ENCODE measurements at places on chromosomes 4 and X.

DNA sequence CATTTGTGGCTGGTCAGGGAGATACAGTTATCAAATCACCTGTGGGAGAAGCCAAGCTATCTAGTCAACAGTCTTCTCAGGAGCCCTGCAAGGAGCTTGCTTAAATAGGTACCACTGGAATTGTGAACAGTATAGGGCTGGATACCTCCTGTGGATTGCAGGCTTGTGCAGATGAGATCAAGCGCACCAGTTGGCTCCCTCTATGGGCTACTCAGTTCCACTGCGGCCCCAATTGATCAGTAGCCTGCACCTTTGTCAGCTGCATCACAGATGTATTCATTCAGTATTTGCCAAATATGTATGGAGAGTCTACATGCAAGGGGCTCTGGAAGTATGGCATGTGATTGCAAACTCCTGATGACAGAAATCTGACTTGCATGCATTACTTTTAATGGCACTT is 28.6 kb downstream of the TEX13A start:
- DNase-seq, result peak; percentile 11

DNA sequence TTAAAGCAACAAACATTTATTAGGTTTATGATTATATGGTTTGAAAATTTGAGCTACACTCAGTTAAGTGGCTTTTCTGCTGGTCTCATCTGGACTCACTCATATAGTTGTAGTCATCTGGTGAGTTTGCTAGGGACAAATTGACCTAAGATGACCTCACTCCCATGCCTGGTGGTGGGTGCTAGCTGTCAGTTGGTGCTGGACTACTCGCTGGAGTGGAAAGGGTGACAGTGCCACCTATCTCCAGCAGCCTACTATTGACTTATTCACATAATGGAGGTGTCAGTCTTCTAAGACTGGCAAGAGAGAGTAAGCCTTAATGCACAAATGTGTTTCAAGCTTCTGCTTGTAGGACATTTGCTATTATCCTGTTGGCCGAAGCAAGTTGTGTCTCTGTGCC is 88.2 kb downstream of the TASL start:
- peak; percentile 14 for DNase-seq

GRCh38 chr4:174157106-174157607 is 126.3 kb downstream of the FBXO8 start:
- no peak for DNase-seq

GRCh38 chr4:97656044-97656720 is 487.1 kb downstream of the STPG2 start:
- DNase-seq, result no peak

DNA sequence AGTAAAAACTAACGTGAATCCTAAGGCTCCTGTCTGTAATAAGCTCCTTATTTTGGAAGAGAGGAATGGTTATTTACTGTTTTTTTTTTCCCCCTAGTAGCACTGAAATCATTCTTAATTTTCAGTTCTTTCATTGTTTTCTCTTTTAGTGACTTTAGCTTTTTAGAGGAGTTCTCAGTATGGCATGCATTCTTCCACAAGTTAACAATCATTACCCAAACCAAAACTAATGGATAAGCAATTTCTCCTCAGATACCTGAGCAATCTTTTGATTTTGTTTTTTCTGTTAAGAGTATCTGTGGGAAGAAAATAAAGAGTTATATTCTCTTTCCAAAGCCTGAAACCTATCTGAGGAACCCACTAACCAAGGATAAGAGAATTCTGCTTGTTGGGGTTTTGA is 16.7 kb upstream of the PPA2 start:
- DNase-seq, result no peak

GRCh38 chr4:182854466-182854865 is 62.7 kb downstream of the DCTD start:
- DNase-seq, result no peak

- DNase-seq, result no peak
Observed at GRCh38 chr4:1015179-1015578, 3.8 kb downstream of the FGFRL1 start.

- no peak for DNase-seq
Observed at GRCh38 chr4:155338196-155338595, 38.6 kb downstream of the MAP9 start.

GRCh38 chrX:110851780-110852179 is 56.2 kb upstream of the CHRDL1 start:
- DNase-seq, result no peak

GRCh38 chr4:87717276-87718031 is 67.4 kb downstream of the DMP1 start:
- DNase-seq, result no peak

DNA sequence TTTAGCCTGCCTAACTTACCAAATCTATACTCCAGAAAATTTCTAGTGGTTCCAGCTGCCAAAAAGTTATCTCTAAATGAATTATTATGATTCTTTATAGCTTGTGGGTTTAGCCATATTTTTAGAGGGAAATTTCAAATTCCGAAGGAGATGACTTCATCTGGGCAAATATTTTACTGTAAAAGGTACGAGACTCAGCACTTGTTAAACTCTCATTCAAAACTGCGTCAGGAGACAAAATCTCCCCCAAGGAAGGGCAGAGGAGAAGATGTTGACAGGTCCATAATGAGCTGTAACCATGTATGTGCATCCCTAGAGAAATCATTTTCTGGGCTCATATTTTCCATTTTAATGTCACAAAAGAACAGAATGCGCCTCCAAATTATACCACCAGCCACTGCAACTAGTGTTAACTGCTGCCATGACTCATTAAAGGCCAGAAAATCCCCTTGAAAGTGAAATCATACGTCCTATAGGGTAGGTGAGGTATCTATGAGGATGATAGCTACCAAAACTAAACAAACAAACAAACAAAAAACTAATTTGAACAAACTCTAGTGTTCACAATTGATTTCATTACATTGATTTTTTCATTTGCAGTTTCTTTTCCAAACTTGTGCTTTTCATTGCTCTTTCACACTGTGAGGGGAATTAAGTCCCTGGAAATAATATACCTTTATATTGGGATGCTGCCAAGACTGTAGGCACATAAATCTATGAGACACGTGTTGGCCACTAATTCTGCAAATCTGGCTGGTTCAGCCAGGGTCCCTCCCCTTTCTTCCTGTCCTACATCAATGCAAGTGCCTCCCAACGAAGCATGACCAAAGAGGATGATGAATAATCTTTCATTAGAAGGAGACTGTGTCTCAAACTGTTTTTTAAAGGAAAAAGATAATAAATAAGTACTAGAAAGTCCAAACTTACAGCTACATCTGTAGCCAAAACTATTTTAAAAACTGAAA is 85.8 kb downstream of the ARHGAP6 start:
- no peak for DNase-seq

GRCh38 chr4:152099061-152099425 is 338.2 kb upstream of the GATB start:
- DNase-seq, result no peak

DNA sequence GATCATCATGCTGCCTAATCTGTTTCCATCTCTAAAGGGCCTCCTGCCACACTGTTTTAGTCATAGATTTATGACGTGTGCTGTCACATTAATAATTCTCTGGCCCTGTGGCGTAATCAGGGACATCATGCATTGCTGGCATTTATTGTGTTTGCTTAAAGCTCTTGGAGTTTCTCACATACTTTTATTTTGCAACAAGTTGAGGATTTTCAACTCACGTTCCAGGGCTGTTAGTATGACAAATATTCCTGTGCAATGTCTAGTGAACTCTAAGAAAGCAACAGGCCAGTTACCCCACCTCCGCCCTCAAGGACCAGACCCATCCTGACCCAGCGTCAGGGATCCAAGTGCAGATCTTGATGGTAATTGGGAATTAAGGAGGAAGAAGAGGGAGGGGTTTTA is 7.8 kb upstream of the PIGA start:
- peak; percentile 3 for DNase-seq

DNA sequence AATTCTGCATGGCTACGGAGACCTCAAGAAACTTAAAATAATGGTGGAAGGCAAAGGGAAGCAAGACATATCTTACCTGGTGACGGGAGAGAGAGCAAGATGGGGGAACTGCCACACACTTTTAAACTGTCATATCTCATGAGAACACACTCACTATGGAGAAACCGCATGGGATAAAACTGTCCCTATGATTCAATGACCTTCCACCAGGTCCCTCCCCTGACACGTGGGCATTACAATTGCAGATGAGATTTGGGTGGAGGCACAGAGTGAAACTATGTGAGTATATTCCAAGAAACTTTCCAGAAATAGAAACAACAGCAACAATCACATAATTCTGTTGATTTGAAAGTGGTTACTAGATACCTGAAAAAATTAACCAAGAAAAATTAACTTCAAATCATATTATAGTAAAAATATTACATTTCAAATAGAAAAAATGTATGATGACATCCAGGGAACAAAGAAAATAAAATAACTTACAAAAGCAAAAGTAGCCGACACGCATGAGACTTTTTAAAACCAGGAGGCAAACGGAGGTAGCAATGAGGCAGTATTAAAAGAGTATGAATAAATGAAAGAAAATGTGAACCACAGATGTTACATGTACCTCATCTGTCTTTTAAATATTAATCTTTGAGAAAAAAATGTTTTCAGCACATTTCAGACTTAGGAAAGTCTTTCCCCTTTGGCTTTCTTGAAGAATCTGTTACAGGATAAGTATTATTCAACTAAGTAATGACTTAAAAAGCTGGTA is 879.5 kb downstream of the TECRL start:
- DNase-seq, result no peak

DNA sequence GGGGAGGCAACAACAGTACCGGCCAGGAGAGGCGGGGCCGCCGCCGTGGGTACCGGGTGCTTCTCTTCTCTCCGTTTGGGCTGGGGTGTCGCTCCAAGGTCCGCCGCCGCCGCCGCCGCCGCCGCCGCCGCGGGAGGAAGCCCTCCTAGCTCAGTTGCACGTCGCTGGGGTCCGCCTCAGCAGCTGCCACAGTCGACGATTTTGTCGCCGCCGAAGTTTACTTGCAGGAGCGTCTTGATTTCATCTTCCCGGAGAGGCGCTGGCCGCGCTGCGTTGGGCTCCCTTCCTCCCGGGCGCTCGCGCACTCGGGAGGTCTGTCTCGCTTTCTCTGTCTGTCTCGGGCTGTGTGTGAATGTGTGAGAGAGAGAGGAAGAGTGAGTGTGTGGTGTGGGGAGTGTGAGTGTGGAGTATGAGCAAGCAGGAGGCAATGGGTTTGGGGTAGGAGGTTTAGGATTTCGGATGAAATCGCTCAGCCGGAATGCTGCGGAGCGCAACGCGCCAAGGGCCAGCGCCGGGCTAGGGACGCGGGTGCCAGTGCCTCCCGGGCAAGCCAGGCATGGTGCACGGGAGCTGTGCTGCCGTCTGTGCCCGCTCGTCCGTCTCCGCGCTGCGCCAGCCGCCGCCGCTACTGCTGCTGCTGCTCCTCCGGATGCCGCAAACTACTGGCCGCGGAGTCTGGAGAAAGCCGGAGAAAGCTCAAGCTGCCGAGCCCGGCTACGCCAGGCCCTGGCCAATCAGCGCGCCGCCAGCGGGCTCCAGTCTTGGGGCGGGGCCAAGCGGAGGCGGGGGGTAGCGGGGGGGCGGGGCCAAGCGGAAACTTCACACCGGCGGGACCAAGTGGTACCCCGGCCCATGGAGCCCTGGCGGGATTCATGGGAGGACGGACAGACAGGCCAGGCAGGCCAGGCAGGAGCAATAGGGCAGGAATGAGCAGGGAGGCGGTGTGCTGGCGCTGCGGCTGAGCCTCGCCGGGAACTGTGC is at the start of gene PCDH19:
Gene PCDH19, minus strand, starts transcription at position 664 of the 981 bp plus-strand sequence. CDS start 1,676 bp downstream, outside the sequence.
- peak; percentile 47 for DNase-seq

GRCh38 chrX:16304751-16305150 is 137.5 kb downstream of the MAGEB17 start:
- DNase-seq, result no peak

GRCh38 chr4:104743215-104743653 is 248.5 kb upstream of the CXXC4 start:
- no peak for DNase-seq

- DNase-seq, result no peak
Observed at GRCh38 chr4:173367285-173367684, 3.5 kb upstream of the SAP30 start.

DNA sequence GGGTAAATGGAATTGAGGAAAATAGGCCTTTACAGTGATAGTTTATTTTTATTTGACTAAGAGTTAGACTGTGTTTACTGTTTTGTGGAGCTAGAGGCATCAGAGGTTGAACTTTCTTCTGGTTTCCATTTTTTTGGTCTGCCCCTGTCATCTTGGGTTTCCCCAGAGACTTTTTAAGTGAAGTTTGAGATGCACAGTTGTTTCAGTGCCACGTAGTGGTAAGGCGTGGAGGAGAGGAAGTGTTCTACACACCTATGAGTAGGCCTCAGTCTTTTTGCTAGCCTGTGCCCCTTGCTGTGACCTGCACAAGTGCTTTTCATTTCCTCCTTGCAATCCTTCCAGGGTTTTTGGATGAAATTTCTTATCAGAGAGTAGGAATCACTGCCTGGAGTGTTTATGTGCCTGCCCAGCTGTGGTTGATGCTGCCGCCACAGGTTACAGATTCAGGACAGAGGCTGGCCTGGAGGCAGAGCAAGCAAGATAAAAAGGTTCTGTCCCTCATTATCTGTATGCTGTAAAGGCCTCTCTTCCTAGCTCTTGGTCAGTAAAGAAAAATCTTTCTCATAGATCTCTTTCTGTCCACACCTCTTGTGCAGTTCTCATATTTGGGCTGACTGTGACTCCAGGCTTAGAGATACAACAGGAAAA is 12.5 kb upstream of the HSFX4 start:
- DNase-seq, result no peak

DNA sequence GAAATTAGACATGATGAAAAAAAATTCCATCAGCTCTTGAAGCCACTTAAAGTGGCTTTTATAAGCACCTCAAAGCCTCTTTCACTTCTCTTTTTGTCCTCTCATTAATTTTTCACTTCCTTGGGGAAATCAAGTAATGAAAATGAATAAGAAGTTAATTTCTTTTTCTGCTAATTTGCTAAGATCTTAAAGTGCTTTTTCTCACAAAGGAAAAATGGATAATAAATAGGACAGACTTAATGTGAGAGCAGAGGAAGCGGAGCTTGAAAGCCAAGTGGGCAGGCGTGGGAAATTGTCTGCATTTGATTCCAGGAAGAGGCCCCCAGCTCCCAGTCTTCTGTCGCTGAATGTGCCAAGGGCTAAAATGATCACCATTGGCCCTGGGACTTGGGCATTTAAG is 28.6 kb downstream of the CDS1 start:
- no peak for DNase-seq

DNA sequence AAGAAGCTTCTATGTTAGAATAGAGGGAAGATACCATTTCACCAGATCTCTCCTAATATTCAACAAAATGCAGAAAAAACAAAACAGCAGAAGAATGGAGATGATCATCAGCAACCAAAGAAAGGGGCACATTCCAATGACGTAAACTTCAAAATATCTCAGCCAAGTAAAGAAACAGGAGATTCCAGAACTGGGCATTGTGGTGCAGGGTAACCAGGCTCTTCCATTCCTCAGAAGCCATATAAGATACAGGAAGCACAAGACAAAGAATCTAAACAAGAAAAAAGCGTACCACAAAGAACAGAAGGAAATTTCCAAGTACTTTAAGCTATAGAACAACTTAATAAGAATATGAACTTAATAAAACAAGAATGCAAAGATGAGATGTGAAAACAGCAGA is 6.9 kb upstream of the ARMCX4 start:
- DNase-seq, result no peak
